ENCODE measurements at places on chromosomes 1 and 21. TPM values are rescaled to one million over a fixed set of nuclear protein-coding genes. Genes with fewer than 3 reads are reported as not detected.

RAVER2 gene
- 2.9 TPM for total RNA-seq

DNA sequence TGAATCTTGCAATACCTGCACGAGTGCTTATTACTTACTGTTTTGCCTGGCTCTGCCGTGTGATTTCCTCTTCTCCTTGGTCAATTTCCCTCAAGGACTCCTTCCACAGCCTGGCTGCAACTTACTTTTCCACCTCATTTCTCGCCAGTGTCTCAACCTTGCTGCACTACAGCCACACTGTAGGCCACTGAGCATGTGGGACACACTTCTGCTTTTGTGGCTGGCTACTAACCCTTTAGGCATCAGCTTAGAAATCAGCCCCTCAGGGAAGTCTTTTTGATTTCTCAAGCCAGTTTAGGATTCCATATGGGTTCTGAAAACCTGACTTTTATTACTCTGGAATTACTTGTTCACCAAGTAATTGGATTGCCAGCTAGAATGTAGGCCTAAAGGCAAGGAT, 5.2 kb upstream of the DMRTB1 start:
- H3K27me3 ChIP-seq, result peaks cover 3% of the 10 kb centered on the region
- H3K4me1 ChIP-seq, result no peaks in the 10 kb centered on the region
- DNase-seq, result no peak
- no peak overlapping the region for H3K27ac ChIP-seq
- no peak overlapping the region for H3K4me3 ChIP-seq

DNA sequence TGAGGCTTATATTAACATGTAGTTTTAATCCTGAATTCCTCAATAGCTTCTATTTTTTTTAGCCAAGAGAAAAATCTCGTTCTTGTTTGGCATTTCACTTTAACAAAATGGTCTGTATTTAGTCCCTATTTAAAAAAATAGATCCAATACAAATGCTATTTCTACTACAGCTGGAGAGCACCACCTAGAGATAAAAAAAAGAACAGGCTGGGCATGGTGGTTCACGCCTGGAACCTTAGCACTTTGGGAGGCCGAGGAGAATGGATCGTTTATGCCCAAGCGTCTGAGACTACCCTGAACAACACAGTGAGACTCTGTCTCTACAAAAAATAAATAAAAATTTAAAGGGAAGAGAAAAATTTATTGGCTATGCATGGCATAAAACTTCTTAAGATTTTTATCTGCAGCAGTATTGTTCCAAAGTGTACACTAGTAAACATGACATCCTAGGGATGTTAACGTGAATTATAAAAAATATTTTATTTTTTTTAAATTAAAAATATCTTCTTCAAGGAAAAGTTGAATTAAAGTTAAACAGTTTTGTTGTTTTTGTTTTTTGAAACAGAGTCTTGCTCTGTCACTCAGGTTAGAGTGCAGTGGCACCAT, 4.4 kb downstream of the ST7L start:
- no peak overlapping the region for H3K27ac ChIP-seq
- H3K36me3 ChIP-seq, result peaks cover 24% of the 10 kb centered on the region
- no peaks in the 10 kb centered on the region for H3K27me3 ChIP-seq
- DNase-seq, result peak; percentile 27
- H3K4me1 ChIP-seq, result peaks cover 16% of the 10 kb centered on the region

TRIM63 gene
- total RNA-seq, result 0.19 TPM

DNA sequence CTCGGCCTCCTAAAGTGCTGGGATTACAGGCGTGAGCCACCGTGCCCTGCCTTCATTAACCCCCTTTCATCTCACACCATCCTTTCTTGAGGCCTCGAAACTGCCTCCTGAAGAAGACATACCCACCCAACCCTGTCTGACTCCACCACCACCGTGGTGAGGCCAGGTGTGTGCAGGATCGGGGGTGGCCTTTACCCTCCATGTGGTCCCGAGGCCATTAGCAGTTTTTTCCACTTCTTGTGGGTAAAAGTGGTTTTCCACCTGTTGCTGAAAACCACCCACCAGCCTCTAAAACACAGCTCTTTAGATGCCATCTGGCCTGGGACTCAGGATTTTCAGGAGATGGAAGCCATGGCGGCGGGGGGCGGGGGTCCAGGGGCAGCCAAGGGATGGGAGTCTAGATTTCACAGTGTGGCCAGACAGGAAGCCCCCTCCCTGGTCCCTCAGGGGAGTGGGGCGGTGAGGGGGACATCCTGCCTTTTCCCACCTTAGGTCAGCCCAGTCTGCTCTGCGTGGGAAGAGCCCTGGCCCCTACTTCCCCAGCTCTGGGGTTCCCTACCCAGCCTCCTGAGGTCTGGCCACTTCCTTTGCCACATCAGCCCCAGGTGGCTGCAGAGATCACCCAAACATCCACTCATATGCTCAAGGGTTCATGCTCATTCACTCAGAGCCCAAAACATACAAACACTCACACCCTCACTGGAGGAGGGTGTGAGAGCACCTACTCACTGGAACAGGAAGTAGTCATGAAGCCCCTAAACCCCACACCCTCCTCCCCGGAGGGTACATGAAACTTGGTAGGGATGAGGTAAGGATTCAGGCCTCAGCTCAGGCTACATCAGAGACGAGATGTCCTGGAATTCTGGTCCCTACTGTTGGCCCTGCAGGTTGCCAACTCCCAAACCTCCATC, 2.3 kb downstream of the FGR start:
- DNase-seq, result peak; percentile 80
- peak overlapping the region; percentile 24 for H3K4me3 ChIP-seq
- H3K27ac ChIP-seq, result peak overlapping the region; percentile 74
- no peaks in the 10 kb centered on the region for H3K36me3 ChIP-seq
- peaks cover 69% of the 10 kb centered on the region for H3K4me1 ChIP-seq
- no peaks in the 10 kb centered on the region for H3K27me3 ChIP-seq

GRCh38 chr1:181135815-181136737, 47.6 kb downstream of the IER5 start:
- DNase-seq, result no peak
- H3K27ac ChIP-seq, result peak overlapping the region; percentile 85
- H3K4me1 ChIP-seq, result peaks cover 52% of the 10 kb centered on the region
- H3K36me3 ChIP-seq, result no peaks in the 10 kb centered on the region
- H3K4me3 ChIP-seq, result no peak overlapping the region

DNA sequence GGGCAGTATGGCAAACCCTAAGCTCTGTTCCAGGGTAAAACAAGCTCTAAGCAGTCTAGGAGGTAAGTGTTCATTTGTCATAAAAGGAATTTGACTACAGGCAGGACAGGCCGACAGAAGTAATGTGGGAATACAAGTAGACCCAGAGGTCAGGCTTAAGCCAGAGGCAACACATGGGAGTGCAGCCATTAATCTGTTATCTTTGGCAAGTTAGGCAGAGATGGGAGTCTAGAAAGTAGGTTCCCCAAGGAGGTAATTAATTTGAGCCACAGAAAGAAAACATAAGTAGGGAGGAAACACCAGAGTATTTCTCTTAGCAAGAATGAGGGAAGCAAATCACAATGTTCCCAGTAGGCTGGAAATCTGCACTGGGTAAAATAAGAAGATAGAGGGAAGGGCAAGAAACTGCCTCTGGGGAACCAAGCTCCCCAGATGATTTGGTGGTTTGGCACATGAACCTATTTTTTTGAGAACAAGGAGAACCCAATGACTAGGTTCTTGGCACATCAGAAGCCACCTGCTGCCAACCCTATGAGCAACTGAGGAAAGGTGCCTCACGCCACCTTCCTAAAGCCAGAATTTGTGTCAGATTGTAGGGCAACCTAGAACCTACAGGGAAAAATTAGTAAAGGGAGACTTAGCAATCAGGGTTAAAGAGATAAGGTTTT, 636.4 kb upstream of the PLXNA2 start:
- H3K27ac ChIP-seq, result no peak overlapping the region
- no peaks in the 10 kb centered on the region for H3K27me3 ChIP-seq
- no peaks in the 10 kb centered on the region for H3K4me1 ChIP-seq
- no peak overlapping the region for H3K4me3 ChIP-seq

PODN gene
- total RNA-seq, result not detected
